CD4-positive, alpha-beta T cell treated with Interleukin-10 for 1 hour (primary cell): ENCODE measurements at places on chromosomes 16 and 17.

DNA sequence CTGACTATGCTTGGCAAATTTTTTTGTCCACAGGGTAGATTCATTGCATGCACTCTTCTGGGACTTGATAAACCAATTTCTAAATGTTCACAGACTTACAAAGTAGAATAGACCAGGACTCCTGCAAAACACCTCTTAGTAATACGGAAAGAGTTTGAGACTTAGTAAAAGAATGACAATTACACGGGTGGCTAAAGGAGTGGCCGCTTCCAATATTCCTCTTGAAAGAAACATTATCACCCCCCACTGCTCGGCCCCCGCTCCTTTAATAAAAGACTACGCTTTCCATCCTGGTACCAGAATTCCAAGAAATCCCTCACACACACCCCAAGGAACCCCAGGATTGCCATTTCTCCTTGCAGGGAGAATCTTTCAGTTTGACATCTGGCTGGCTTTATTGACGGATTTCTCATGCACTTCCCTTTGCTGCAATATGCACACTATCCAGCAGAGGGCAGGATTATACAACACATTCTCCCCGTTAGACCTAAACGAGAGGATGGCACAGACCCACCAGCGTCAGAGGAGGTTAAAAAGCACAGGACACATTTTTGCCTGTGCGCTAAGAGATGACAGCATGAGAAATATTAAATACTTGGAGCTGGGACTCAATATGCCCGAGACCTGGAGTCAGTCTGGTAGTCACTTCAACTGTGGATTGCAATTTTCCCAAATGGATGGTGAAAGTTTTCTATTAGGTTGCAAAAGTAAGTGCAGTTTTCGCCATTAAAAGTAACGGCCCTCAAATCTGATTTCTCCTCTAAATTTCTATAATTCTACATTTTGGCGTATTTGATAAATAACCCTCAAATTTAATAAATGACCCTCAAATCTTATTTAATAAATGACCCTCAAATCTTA lies 46.6 kb upstream of the NUDT7 start:
- peak; percentile 67 for DNase-seq

DNA sequence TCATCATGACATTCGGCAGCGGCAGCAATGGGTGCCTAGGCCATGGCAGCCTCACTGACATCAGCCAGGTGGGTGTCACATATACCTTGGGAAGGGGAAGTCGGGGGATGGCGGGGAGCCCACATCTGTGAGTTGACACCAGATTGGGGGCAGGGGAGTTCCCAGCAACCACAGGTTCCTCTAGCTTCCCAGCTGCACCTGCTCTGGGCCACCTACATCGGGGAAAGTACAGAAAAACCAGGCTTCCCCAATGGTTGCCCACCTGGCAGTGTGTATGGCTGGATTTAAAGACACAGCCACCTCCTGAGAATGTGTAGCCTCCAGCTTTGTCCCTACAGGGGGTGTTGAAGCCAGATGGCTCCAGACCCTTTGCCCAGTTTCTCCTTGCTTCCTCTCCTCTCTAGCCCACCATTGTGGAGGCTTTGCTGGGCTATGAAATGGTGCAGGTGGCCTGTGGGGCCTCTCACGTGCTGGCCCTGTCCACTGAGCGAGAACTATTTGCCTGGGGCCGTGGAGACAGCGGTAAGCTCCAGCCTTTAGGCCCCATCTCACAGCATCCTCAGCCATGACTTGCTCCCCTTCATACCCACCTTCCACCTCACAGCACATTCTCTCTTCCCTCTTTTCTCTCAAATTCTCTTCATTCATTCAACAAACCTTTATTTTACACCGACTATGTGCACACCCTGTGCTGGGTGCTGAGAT lies 5.0 kb upstream of the TRAF4 start:
- peak; percentile 71 for DNase-seq

DNA sequence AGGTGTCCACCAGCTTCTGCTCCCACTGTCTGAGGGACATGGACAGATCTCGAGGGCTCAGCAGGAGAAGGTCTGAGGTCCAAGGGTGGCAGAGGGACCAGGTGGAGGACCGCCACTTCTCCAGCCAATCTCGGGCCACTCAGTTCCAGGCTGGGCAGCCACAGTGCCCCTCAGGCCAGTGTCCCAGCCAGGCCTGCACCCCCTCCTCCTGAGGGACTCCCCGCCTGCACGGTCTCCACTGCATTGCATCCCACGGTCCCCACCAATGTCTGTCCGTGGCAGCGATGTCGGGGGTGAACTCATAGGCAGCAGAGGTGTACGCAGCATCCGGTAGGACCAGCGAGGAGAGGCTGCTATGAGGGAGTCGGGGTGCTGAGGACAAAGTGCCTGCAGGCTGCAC lies 64.2 kb upstream of the DOC2B start:
- no peak for DNase-seq

GRCh38 chr17:15456496-15456895 lies 10.9 kb downstream of the CDRT4 start:
- DNase-seq, result no peak

GRCh38 chr16:24858219-24859041 lies 12.7 kb downstream of the SLC5A11 start:
- DNase-seq, result peak; percentile 16

- DNase-seq, result no peak
Observed at GRCh38 chr16:87878704-87879103, 9.4 kb upstream of the SLC7A5 start.

DNA sequence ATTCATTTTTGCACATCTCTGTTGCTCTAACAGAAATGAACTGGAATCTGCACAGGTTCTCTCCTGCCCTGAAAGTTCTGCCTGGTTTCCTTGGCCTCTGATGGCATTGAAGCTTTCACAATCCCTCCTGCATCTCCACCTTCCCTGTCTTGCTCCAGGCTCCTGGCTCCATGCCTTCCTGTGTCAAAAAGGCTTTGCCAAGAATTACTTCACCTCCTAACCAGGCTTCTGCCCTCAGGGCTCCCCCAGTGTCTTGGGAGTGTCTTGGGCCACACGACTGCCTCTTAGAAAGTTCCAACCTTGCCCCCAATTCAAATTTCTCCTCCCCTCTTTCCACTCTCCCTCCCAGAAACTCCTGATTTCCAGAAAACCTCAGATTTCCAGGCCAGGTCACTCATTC lies 37.0 kb upstream of the DNAH9 start:
- no peak for DNase-seq

DNA sequence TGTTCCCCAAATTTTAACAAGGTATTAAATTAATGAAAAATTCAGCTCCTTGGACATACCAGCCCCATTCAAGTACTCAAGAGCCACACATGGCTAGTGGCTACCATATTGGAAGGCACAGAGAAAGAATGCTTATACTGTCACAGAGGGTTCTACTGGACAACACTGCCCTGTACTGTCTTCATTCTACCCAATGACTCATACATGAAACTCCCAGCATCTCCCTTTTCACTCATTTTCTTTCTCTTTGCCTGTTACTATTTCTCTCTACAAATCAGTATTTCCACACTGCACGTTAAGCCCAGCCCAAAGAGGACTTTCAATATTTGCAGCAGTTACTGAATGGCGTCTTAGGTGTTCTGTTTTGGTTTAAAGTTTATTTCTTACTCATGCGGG lies 72.1 kb upstream of the RCVRN start:
- no peak for DNase-seq

- DNase-seq, result no peak
Observed at GRCh38 chr17:73634629-73635028, 9.6 kb downstream of the SDK2 start.

DNA sequence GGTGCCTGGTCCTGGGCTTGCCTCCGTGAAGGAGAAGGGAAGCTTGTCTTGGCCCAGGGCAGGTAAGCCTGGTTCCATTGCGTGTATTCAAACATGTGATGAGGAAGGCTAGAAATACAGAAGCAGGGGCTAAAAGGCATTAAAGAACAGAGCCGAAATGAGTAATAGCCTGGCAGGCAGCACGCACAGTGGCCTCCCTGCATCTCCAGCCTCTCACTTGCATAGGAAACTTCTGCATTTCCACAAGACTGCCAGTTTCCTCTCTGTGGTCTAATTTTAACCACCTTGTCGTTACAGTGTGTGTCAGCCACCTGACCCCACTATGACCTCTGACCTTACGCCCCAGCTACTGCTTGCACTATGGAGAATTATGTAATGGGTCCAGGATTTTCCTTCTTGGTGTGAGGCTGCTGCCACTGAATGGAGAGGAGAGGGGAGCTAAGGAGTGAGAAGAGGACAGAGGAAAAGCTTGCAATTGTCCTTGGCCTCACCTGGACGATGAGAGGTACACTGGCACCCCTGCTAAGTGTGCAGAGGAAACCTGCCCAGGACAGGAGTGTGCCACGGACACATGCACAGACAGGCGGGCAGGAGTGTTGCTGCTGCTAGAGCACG lies 32.8 kb downstream of the HIC1 start:
- peak; percentile 52 for DNase-seq

DNA sequence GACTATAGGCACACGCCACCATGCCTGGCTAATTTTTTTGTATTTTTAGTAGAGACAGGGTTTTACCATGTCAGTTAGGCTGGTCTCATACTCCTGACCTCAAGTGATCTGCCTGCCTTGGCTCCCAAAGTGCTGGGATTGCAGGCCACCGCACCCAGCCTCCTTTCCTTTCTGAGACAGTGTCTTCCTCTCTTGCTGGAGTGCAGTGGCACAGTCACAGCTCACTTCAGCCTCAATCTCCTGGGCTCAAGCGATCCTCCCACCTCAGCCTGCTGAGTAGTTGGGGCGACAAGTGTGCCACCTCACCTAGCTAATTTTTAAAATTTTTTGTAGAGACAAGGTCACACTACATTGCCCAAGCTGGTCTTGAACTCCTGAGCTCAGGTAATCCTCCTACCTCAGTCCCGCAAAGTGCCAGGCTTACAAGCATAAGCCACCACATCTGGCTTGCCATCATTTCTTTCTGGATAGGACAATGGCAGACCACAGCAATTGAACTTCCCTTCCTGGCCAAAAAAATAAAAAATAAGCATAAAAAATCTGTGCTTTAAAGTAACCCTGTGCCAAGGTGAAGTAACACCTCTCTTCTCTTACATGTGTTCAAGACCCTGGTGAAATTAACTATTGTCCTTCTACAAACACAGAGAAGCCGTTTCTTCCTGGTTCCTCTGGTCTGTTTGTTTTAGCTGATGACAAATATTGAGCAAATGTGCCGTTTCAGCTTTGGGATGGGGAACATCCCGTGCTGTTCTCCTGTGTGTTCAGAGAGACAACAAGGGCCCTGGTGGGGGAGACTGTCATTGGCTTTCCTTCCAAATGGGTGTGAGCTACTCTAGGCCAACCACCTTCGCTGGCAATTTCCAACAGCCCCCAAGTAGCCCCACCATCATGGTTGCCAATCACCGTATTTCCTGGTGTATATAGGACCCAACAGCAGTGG lies 60.2 kb downstream of the EMP2 start:
- no peak for DNase-seq

- no peak for DNase-seq
Observed at GRCh38 chr17:64125937-64126336, 4.0 kb downstream of the ERN1 start.

DNA sequence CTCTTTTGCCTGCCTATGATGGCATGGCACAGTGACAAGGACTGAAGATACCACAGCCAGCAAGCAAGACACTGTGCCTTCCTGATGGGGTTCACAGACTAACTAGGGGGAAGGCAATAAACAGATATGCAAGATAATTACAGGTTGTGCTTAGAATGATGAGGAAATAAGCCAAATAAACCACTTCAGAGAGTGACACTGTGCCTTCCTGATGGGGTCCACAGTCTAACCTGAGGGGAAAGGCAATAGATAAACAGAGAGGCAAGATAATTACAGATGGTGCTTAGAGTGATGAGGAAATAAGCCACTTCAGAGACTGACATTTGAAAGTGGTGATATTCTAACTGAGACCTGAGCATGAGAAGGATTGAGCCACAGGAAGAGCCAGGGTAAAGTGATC lies 84.2 kb downstream of the HS3ST2 start:
- DNase-seq, result no peak
